ENCODE measurements at places on chromosomes 5 and 9. TPM values are rescaled to one million over a fixed set of nuclear protein-coding genes. Genes with fewer than 3 reads are reported as not detected.
A peak's percentile ranks its signal among the peaks of the same experiment; 100 is the strongest.

DNA sequence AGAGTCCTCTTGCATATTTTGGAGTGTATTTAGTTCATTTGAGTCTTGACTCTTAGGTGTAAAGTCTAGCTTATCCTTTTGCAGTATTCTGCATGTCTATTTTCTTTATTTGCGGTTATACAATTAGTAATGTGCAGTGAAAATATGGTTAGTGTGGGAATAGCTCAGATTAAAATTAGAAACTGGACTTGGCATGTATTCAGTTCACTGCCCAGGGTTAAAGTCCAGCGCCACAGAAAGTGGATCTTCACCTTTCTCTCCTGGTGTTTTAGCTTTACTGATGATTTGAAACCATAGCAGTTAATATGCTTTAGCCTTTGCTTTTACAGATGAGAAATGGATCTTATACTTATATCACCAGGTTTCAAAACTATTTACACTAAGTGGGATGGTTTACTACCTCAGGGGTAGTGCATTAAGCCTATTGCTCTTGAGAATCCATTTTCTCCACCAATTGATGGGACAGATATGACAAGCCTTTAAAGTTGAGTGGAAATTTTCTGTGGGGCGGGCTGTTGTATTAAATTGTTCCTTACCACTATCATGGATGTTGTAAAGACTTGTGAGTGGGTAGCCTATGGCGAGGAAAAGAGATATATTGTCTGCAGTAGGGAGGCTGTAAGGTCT is 48.9 kb downstream of the PBX3 start:
- no peaks in the 10 kb centered on the region for H3K27me3 ChIP-seq
- no peak overlapping the region for H3K27ac ChIP-seq
- no peak overlapping the region for H3K4me3 ChIP-seq

- H3K4me3 ChIP-seq, result no peak overlapping the region
- peaks cover 10% of the 10 kb centered on the region for H3K27me3 ChIP-seq
- peaks cover 20% of the 10 kb centered on the region for H3K4me1 ChIP-seq
- DNase-seq, result no peak
- no peak overlapping the region for H3K27ac ChIP-seq
Measured at GRCh38 chr5:132013711-132014110, 2.3 kb upstream of the ACSL6 start.

- H3K27me3 ChIP-seq, result no peaks in the 10 kb centered on the region
- H3K27ac ChIP-seq, result no peak overlapping the region
- no peak for DNase-seq
- no peaks in the 10 kb centered on the region for H3K4me1 ChIP-seq
- H3K36me3 ChIP-seq, result no peaks in the 10 kb centered on the region
Measured at GRCh38 chr5:102223542-102224477, 72.3 kb downstream of the SLCO4C1 start.

GRCh38 chr5:150235500-150235854 is 45.6 kb downstream of the SLC6A7 start:
- DNase-seq, result no peak
- H3K4me3 ChIP-seq, result no peak overlapping the region
- H3K4me1 ChIP-seq, result no peaks in the 10 kb centered on the region
- no peak overlapping the region for H3K27ac ChIP-seq

- H3K36me3 ChIP-seq, result no peaks in the 10 kb centered on the region
- H3K27me3 ChIP-seq, result no peaks in the 10 kb centered on the region
- no peak for DNase-seq
- peaks cover 100% of the 10 kb centered on the region for H3K4me1 ChIP-seq
- peak overlapping the region; percentile 82 for H3K27ac ChIP-seq
Measured at GRCh38 chr5:68250661-68251298, 35.2 kb downstream of the PIK3R1 start.

DNA sequence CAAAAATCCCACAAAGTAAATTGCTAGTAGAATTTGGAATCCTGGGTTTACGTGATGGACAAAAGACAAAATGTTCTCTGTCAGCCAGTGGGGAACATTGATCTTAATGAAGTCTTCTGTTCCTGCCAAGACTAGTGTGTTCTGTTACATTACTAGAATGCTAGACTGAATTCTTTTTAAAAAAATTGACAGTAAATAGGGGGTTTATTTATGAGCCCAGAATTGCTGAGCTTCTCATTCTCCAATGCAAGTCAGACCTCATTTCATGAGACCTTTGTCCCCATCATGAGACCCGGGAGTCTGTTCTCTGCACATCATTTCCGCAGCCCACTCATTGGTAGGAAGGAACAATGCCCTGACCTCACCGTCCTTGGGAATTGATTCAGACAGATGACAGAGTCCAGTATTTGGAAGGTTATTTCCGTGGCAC is 173.8 kb upstream of the OTULINL start:
- peak overlapping the region; percentile 78 for H3K27ac ChIP-seq
- no peak overlapping the region for H3K4me3 ChIP-seq
- H3K27me3 ChIP-seq, result no peaks in the 10 kb centered on the region
- peaks cover 19% of the 10 kb centered on the region for H3K36me3 ChIP-seq
- peaks cover 42% of the 10 kb centered on the region for H3K4me1 ChIP-seq

- peaks cover 68% of the 10 kb centered on the region for H3K4me1 ChIP-seq
- peak overlapping the region; percentile 81 for H3K27ac ChIP-seq
- DNase-seq, result no peak
- H3K4me3 ChIP-seq, result no peak overlapping the region
- no peaks in the 10 kb centered on the region for H3K27me3 ChIP-seq
Measured at GRCh38 chr9:129988607-129989361, 54.2 kb downstream of the FNBP1 start.

DNA sequence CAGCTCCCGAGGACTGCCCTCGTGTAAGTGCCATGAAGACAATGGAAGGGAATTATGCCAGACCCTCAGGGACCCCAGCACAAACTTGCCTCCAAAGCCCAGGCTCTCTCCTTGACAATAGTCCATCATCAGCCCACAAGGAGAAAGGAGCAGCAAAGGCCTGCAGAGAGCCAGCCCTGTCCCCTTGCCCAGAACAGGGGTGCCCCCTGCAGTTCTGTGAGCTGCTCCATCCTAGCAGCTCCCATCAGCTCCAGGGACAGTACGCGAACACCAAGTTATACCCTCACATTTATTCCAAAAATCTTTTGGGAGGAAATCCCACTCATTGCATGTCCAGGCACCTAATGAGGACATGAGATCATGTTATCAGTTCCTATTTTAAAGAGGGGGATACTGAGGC is 11.1 kb downstream of the BARX1 start:
- peaks cover 53% of the 10 kb centered on the region for H3K27me3 ChIP-seq
- no peaks in the 10 kb centered on the region for H3K36me3 ChIP-seq
- no peak overlapping the region for H3K4me3 ChIP-seq
- peaks cover 32% of the 10 kb centered on the region for H3K4me1 ChIP-seq
- H3K27ac ChIP-seq, result no peak overlapping the region
- no peak for DNase-seq

GRCh38 chr9:90400091-90400490 is 242.5 kb downstream of the DIRAS2 start:
- H3K36me3 ChIP-seq, result no peaks in the 10 kb centered on the region
- H3K27me3 ChIP-seq, result no peaks in the 10 kb centered on the region
- no peak overlapping the region for H3K27ac ChIP-seq
- no peak overlapping the region for H3K4me3 ChIP-seq
- no peaks in the 10 kb centered on the region for H3K4me1 ChIP-seq
- DNase-seq, result no peak

- no peak for DNase-seq
- no peak overlapping the region for H3K4me3 ChIP-seq
- H3K36me3 ChIP-seq, result no peaks in the 10 kb centered on the region
- H3K4me1 ChIP-seq, result no peaks in the 10 kb centered on the region
- H3K27me3 ChIP-seq, result no peaks in the 10 kb centered on the region
- H3K27ac ChIP-seq, result no peak overlapping the region
Measured at GRCh38 chr5:77877516-77878355, 101.6 kb upstream of the TBCA start.

DNA sequence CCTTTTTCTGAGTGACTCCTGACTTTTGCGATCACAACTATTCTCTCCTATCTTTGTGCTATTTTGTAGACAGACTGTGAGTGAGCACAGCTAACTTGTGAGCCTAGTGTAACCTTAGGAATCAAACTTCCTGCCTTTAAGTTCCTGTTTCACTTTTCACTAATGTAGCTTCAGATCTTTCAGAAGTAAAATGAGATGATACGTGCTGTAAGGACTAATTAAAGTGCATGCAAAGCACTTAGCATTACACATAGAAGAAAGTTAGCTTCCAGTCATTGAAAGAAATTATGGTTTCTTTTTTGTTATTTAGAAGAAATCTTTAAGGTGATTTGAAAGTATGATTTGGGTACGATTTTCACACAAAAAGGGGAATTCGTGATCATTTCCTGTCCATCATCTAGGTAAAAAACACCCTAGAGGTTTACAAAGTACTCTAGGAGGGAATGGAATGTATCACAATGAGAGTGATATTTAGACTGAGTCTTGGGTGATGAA is 122.7 kb downstream of the ST8SIA4 start:
- no peaks in the 10 kb centered on the region for H3K4me1 ChIP-seq
- DNase-seq, result no peak
- H3K36me3 ChIP-seq, result no peaks in the 10 kb centered on the region
- H3K27ac ChIP-seq, result no peak overlapping the region
- H3K27me3 ChIP-seq, result no peaks in the 10 kb centered on the region
- H3K4me3 ChIP-seq, result no peak overlapping the region

GRCh38 chr5:65440456-65440855 is 41.3 kb downstream of the ADAMTS6 start:
- no peaks in the 10 kb centered on the region for H3K4me1 ChIP-seq
- H3K27ac ChIP-seq, result no peak overlapping the region
- no peaks in the 10 kb centered on the region for H3K27me3 ChIP-seq
- no peaks in the 10 kb centered on the region for H3K36me3 ChIP-seq
- no peak for DNase-seq

- H3K36me3 ChIP-seq, result no peaks in the 10 kb centered on the region
- no peaks in the 10 kb centered on the region for H3K27me3 ChIP-seq
- H3K4me1 ChIP-seq, result no peaks in the 10 kb centered on the region
Measured at GRCh38 chr5:173733425-173733824, 117.0 kb upstream of the BOD1 start.

Gene IFNA10
- not detected for total RNA-seq

Gene PCDHGB5
- 10.0 TPM for total RNA-seq

Gene MYORG
- total RNA-seq, result 27.2 TPM

Gene ROR2
- 69.5 TPM for total RNA-seq

Gene ADGRD2
- total RNA-seq, result not detected

Gene CCDC69
- total RNA-seq, result 217 TPM

Measured in esophagus muscularis mucosa (tissue), 4 donors.